KG1 (cell line): ENCODE measurements at places on chromosomes 4 and X.
A peak's percentile ranks its signal among the peaks of the same experiment; 100 is the strongest.

DNA sequence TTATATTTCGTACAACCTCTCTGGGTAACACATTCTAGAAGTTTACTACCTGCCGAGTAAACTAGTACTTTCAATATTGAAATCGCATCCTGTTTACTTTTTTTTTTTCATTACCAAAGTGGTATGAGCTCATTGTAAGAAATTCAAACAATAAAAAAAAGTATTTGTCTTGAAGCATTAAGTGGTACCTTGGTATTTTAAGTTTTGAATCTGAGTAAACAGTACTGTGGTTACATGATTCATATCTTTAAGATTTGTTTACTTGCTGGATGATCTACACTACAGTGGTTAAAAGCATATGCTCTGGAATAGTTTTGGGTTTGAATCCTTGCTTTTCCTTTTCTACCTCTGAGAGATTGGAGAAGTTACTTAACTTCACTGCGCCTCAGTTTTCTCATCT lies 3.8 kb upstream of the MMGT1 start:
- DNase-seq: no peak

DNA sequence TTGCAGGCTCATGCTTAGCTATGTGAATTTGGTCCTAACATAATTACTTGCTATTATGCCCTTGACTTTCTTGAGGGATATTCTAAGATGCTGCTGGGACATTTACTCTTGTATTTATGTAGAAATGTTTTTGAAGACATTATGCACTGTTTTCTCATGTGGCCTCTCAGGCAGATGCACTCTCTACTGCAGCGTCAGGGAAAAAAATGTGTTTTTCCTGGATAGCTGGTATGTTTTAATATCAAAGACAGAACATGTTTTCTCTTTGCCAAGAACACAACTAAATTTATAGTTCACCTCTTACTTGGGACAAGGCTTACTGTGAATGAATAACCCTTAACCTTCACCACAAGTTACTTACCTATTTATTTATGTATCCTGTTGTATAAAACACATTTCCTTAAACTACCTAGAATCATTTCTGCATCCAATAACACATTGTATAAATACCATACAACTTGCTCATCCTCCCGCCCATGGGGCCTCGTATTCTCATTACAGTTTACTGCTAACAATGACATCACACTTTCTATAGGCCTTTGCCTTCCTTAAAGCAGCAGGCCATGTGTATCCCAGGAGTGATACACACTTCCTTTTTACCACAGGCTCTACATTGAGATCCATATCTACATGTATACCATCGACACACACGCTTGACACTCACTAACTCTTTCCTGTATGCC lies 178.7 kb downstream of the SLIT2 start:
- DNase-seq: no peak

GRCh38 chr4:154014407-154015321 lies 225.8 kb upstream of the SFRP2 start:
- DNase-seq: no peak

GRCh38 chr4:72966652-72967051 lies 102.9 kb downstream of the COX18 start:
- no peak for DNase-seq

- DNase-seq: no peak
These were observed 178.7 kb downstream of the FMR1NB start for GRCh38 chrX:148159796-148160195.

DNA sequence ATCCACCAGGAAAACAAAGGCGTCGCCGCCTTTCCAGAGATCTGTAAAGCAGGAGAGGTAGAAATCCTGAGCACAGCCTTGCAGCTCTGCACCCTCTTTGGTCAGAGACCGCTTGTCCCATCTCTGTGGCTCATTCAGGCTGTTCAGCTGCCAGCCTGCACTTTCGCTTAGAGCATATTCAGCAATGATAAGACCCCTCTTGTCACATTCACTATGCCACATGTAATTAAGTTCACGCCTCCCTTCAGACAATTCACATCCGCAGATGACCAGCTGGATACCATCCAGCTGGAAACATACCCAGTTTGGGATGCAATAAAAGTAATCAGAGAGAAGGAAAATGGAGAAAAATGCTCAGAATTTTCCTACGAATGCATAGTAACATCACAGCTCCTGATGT lies 335.4 kb downstream of the UNC5C start:
- DNase-seq: no peak

DNA sequence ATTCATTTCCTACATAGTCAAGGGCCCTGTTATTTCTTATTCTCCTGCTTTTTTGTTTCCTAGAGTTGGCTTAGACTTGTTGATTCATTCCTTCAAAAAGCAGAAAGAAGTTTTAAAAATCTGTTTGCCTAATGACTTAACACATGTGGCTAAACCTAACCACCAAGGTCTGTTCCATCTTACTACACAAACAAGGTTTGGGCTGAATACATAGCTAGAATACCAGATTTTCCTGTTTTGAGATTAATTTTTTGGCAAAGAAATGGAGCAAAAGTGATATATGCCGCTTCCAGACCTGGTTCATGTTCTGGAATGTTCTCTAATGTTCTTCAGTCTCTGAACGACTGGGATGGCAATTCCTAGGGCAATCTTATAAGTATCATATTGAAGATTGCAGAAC lies 7.4 kb upstream of the CAMK2D start:
- DNase-seq: no peak

DNA sequence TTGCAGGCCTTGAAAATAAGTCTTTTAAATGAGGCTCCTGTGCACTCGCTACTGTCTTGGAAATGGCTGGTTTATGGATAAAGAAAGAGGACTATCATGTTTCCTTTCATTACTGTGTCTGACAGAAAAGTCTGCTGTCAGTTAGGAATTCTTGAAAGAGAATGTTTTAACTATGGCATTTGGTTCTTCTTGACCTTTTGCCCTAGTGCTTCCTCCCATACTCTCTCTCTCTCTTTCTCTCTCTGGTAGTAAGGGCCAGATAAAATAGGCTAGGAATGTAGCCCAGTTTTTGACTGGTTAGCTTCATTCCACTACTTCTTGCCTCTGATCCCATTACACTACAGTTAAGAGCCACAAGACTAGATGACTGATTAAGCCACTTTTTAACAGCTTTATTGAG lies 29.8 kb downstream of the YY2 start:
- no peak for DNase-seq

- peak; percentile 76 for DNase-seq
These were observed at the start of gene ZNF81 for GRCh38 chrX:47836164-47837072. ZNF81 (plus strand) TSS chrX:47836902; CDS start chrX:47846268, 9,366 bp downstream.

GRCh38 chrX:51955200-51955599 lies 61.8 kb downstream of the MAGED1 start:
- DNase-seq: no peak

DNA sequence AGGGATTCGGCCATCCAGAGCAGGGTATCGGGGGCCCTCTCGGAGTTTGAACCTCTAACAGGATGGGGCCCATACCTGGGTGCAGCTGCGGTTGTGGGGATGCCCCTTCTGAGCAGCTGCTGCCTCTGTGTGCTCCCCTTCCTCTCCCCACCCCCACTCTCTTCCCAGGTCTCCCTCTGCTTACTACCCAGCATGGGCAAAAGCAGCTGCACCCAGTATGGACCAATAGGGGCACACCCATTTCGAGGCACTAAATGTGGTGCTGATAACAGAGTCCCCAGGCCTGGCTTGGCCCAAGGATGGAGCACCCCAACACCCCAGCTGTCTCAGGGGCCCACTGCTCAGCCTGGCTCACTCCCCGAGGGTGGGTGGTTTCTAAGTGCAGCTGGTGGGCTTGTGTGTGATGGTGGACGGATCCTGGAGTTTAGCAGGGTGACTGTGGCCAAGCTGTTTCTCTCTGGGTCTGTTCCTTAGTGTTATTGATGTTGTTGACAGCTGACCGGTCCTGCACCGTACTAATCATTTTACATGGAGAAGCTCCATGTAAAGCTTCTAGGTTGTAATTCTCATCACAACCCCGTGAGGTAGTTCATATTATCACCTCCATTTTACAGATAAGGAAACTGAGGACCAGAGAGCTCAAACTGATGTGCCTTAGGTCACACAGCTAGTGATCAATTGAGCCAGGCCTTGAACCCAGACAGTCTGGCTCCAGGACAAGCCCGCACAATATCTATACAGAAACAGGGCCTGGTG lies 13.1 kb upstream of the KIAA0232 start:
- DNase-seq: no peak

DNA sequence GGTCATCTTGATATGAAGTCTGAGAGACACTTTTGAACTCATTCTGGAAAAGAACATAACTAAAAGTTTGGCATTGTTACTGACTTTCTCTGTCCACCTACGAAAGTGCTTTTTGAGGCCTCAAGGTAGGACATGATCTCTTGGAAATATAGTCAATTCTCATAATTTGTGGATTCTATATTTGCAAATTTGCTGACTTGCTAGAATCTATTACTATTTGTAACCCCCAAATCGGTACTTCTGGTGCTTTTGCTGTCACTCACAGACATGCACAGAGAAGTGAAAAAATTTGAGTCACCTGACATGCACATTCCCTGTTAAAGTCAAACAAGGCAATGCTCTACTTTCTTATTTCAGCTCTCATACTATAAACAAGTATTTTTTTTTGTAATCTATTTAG lies 35.6 kb downstream of the TSPAN7 start:
- no peak for DNase-seq

GRCh38 chrX:54785901-54786300 lies 12.2 kb downstream of the ITIH6 start:
- no peak for DNase-seq

GRCh38 chr4:175633310-175633709 lies 178.8 kb downstream of the GPM6A start:
- no peak for DNase-seq

GRCh38 chr4:20084488-20084887 lies 167.2 kb upstream of the SLIT2 start:
- no peak for DNase-seq

DNA sequence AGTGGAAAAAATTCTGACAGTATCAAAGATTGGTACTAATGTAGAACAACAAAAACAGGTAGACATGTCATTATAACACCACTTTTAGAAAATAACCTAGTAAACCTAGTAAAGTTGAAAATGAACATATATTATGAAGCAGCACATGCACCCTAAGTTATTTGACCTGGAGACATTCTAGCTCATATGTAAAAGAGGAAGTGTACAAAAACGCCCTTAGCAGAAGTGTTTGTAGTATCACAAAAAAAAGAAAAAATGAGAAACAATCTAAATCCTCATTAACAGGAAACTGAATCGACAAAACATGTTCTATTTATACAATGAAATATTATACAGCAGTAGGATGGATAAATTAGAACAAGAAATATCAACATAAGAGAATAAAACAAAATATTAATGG lies 318.9 kb upstream of the PPP1R2C start:
- no peak for DNase-seq

DNA sequence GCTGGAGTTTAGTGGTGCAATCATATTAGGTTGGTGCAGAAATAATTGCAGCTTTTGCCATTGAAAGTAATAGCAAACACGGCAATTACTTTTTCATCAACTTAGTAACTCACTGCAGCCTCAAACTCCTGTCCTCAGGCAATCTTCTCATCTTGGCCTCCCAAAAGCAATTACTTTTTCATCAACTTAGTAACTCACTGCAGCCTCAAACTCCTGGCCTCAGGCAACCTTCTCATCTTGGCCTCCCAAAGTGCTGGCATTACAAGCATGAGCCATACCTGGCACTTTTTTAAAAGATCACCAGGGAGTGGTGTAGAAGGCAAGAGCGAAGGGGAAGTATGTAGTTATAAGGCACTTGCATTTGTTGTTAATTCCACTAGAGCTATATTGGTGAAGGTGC lies 491.1 kb upstream of the ADGRL3 start:
- DNase-seq: no peak

DNA sequence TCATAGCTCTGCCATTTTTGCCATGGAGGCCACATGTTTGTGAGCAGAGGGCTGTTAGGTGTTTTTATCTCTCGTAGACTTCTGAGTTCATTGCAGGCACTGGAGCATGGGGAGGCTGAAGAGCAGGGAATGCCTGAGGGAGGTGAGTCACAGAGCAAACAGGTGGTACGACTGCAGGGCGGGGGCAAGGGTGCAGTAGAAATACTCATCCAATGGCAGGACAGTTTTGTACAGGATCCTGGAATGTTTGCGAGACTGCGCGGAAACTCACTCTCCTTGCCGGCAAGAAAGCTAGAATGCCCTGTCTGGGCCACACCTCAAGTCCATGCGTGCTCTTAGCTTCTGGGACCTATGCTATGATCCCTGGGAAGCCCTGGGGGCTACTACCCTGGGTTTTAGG lies 20.0 kb upstream of the VCX2 start:
- no peak for DNase-seq

DNA sequence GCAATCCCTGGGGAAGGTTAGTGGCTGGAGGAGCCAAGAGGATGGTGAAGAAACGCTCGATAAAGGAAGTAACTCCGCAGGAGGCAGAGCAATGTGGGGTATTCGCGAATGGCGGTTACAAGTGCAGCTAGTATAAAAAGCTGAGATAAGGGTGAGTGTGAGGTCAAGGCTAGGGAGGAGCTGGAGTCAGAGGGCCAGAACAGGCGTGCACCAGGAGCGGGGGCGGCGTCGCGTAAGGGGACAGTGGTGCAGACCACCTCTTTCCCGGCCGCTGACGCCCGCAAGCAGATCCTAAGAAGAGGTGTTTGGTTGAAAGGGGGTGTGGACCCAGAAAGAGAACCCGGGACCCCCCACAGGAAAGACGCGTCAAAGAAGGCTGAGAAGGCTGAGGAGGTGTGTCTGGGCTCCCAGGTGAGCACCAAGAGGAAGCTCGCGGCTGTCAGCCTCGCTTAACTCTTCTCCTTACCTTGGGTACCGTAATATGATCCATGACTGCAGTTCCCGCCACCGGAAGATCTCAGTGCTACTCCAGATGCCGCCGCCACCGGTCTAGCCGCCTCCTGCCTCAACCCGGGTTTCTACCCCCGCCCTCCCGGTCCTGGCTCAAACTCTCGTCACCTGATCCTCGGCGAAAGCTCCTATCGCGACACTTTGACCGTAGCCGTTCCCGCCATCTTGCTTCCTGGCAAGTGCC lies at the start of gene MTMR8:
MTMR8 (minus strand) TSS at position 579 of the 694 bp plus-strand sequence; CDS start at position 490, 89 bp downstream.
- peak; percentile 15 for DNase-seq

GRCh38 chrX:132442691-132443090 lies 46.1 kb downstream of the MBNL3 start:
- DNase-seq: no peak

DNA sequence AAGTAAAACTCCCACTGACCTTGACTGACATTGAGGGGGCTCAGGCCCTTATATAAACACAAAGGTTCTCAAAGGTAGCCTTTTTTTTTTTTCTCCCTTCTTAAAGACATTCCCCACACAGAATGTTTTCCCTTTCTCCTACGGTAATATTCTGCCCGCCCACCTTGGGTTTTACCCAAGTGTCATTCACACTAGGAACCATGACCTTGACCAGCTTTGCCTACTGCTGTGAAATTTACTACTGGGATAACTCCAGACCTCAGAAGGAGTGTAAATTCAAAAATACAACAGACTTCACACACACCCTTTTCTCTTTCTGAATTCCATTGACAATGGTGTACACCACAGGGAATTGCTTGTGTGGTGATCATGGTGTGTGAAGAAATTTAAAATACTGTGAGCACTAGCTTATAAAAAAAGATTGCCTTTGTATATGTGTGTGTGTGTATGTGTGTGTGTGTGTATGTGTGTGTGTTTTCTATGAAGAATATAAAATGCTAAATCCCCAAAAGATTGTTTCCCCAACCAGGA lies 589.5 kb upstream of the FTHL17 start:
- DNase-seq: no peak

- DNase-seq: no peak
These were observed 22.8 kb upstream of the ADGRL3 start for GRCh38 chr4:61177367-61177766.

GRCh38 chr4:148238086-148238485 lies 204.1 kb downstream of the NR3C2 start:
- DNase-seq: no peak
